Caco-2 (cell line): ENCODE measurements at places on chromosomes 3 and 15.

GRCh38 chr3:159904455-159904854 is 84.2 kb upstream of the IL12A start:
- no peak for DNase-seq

- DNase-seq: no peak
Measured at GRCh38 chr15:72070817-72071447, 47.0 kb downstream of the MYO9A start.

GRCh38 chr3:160163229-160163878 is 61.9 kb upstream of the C3orf80 start:
- DNase-seq: no peak

DNA sequence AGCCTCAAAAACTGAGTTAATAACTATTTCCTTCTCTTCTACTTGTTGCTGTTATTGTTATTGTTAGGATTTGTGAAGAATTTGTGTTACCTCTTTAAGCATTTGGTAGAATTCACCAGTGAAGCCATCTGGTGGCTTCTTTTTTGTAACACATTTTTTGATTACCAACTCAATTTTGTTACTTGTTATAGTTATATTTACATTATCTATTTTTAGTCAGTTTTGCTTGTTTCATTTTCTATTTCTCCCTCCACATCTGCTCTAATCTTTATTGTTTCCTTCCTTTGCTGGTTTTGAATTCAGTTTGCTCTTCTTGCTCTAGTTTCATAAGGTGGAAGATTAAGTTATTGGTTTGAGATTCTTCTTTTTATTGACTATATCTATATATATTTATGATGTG is 3.7 kb upstream of the SLC9C1 start:
- no peak for DNase-seq

DNA sequence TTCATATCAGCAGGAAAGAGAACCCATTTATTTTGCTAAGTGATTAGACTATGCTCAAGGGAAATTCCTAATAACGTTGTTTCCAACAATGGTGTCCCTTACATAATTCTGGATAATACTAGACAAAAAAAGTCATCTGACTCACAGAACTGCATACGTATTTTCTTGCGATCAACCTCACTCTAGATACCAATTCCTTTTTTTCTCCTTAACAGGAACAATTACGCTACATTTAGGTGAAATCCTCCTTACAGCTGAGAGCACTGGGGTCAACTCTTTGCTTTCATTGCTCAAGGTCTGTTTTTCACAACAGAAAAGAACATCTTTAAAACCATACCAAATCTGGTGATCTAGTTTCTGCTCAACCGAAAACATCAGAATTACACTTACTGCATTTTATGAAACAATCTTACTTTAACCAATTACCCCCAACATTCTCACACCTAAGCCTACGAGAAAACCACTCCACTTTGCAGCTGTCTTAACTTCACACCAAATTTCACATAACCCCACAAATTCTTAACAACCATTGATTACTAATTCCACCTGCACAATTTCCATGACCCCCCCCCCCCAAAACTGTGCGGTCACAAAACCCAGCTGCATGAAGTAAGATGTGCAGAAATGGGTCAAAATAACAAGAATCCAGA is 61.2 kb upstream of the ICE2 start:
- DNase-seq: no peak

DNA sequence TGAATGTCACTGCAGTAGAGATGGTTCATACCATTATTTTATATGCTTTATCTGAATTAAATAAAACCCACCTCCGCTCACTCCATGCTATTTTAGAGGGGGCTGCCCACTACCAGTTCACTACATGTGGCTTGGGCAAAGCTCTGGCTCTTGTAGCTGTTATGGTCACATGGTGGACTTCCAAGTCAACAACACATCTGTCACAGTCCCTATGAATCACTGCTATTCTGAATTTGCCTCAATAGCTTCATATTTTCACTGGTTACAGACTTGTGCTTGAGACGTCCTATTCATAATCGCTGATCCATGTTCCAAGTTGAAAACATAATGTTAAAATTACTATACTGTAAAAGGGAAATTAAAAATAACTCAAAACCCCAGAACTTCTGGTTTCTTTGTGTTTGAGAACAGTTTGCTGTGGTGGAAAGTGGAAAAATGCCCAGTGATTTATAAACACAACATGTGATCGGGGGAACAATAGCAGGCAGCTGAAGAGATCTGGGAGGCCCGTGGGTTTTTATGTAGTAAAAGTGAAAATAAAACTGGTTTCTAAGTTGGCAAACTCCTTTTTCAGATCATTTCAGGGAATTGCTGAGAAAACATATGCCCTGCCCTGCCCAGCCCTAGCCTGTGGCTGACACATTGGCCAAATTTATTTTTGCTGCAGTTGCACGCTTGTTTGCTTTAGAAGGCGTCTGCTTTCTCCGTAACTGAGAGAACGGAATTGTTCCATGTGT is 128.8 kb upstream of the PRR23C start:
- DNase-seq: no peak

DNA sequence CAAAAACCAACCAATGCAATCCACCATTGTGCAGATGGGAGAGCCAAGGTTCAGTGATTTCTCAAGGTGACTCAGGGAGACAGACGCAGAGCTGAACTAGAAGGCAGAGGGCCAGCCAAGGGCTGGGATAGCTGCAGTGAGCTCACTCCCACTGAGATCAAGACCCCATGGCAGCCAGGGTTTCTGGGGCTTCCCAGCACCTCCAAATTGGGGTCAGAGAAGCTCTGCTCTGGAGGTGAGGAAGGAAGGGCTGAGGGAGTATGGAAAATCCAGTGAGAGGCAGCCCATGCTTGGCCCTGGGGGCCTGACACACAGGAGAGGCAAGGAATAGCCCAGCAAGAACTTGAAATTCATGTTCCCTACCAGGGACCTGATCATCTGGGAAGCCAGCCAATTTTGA is 61.0 kb downstream of the ISG20 start:
- DNase-seq: no peak

- no peak for DNase-seq
Measured at GRCh38 chr3:46667061-46667621, 26.3 kb downstream of the ALS2CL start.

DNA sequence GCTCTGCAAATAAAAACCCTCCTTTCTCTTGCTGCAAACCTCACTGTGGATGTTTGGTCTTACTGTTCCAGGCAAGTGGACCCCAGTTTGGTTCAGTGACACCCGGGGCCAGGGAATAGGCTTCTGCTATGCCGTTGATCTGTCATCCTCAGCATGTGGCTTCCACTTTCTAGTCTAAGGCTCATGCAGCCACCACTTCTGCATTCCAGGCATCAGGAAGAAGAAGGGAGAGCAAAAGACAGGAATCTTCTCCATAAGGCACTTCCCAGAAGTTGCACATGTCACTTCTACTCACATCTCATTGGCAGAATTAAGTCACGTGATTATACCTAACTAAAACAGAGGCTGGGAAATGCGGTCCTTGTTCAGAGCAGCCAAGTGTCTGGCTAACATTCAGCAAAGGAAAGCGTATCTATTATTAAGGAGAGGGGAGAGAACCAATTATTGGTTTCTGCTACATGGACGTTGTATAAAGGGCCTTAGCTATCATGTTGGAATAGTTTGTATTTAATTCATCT is 173.6 kb upstream of the PFN2 start:
- no peak for DNase-seq

GRCh38 chr3:127796045-127796830 is 26.1 kb downstream of the MGLL start:
- DNase-seq: no peak

GRCh38 chr3:128402998-128403397 is 63.7 kb downstream of the DNAJB8 start:
- no peak for DNase-seq

DNA sequence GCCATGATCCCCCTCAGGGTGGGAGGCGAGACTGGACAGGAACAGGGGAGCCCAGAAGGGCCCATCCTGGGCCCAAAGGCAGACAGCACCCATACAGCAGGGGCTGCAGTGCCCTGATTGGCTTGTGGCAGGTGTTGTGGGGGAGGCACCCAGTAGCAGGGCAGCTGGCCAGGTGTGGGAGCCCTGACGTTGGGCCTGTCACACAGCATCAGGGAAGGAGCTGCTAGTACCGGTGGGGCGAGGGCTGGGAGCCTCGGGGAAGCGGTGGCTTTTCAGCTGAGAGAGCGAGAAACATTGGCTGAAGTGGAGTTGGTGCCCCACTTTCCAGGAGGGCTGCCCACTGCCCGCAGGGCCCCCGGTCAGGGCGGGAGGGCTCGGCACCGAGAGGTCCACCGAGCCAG is 19.7 kb upstream of the CYP11A1 start:
- no peak for DNase-seq

- peak; percentile 40 for DNase-seq
Measured at GRCh38 chr3:15272426-15273196, 59.8 kb downstream of the SH3BP5 start.

DNA sequence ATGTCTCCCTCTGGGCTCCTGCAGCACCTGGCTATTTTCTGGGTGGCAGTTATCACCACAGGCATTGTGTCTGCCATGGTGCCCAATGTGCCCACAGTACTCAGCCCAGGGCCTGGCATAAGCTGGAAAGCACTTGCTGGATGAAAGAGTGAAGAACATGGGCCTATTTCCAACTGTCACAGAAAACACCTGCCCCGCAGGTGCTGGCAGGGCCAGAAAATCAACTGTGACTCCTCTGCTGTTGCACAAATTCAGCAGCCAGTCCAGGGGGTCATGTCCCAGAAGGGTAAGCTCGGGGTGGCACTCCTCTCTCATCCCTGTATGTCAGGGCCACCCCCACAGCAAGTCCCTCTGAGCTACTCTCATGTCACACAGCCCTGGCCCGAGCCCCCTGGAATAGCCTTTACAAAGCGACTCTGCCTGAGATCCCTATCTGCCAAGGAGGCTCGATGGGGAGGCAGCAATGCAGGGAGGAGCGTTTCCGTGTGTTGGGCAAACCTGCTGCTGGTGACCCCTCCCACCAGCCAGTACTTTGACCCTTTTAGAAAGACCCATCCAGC is 16.9 kb downstream of the ITIH3 start:
- no peak for DNase-seq
